ENCODE measurements at places on chromosomes 3 and 15.

DNA sequence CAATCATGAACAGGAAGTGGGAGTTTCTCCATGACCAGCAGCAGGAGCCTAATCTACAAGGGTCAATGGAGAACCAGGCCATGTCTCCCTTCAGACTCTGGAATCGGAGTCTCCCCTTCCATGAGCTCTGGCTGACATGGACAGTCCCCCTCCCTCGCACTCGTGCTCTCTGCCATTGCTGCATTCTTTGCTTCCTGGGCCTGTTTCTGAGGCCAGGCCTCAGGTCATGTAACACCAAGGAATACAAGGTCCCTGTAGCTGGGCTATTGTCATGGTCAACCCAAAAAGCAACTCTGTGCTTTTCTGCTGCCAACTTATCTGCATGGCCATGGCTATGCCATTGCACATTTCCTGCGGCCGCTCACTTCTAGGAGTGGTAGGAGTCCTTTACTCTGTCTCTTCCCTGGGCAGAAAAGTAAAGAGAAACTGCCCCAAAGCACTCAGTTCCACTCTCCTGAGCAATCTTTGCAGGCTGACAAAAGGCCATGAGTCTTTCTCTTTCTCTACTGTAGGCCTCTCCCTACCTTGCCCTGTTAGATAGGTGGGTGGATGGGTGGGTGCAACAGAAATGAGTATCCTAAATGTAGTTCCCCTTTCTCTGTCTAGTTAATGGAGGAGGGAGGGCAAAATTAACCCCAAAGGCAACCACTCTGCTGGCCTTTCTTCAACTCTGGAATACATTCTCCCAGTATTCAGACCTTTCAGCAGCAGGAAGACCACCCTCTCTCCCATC is 40.8 kb upstream of the PROK2 start:
- no peak for DNase-seq

DNA sequence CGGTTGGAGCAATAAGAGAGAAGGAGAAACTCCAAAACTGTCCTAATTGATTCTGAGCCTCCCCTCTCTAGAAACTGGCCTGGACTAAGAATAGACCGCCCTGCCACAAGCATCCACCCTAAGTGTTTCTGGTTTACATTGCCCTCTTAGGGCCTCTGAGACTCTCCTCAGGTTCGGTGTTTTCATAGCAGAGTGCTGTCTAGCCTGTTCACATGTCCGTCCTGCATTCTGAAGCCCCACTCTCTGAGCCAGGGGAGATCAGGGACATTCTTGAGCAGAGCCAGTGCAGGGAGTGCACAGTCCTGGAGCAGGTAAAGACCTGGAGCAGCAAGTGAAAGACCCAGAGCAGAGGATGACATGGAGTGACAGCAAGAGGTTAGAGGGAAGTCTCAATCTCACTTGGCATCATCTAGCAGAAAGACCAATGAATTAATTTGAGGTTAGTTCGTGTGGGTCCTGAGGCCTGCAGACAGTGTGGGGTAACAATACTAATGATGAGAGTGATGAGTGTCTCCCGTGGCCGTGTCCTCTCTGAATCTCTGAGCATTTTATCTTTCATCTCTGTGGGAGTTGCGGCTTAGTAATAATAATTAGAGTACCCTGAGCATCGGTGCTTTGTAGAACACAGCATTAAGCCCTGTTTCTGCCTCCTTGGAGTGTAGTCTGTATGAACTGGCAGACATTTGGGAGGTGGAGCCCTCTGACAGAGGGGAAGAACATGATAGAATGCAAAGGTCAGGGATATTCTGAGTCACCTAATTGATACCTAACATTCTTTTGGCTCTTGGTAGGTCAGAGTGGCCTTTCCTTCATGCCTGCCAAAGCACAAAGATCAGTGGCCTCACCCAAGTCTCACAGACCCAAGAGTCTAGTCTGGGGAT is 24.6 kb downstream of the MAPKBP1 start:
- no peak for DNase-seq

DNA sequence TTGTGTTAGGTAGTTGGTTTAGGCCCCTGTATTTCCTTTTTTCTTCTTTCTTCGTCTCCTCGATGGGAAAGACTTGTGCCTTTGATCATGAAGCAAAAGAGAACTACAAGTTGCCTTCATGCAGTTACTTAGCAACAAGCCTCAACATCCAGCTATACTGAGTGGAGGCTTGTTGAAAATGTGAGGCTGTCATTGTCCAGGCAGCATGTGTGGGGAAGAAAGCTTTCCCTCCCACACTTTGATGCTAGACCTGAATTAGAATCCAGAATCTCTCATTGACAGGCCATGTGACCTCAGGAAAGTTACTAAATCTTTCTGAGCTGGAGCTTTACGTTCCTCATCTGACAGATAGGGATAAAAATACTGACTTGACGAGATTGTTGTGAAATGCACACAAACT is 23.7 kb downstream of the IFT122 start:
- no peak for DNase-seq

DNA sequence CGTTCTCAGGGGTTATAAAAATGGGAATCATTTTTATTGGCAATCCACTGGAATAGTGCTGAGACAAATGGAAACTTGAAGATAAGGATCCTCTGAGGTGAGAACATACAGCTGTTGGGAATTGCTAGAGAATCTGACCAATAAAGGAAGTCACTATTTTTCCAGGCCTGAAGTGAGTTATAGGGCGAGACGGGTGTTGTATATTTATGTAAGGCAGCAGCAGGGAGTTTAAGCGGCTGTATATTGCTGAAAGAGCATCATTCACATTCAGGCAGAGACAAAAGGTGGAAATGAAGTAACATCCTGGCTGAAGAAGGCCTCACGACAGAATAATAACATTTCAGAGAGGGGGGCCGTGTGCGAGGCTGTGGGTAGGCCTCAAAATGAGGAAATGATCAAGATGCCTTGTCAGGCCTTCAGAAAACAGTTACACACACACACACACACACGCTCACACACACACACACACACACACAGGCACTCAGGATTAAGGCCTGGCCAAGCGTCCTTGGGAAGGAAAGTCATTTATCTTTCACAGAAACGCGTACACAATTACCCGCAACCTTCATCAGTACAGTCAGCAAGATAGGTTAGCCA is 964.9 kb upstream of the NR2F2 start:
- DNase-seq = no peak

GRCh38 chr15:51494411-51495314 is 127.9 kb downstream of the DMXL2 start:
- DNase-seq = no peak

DNA sequence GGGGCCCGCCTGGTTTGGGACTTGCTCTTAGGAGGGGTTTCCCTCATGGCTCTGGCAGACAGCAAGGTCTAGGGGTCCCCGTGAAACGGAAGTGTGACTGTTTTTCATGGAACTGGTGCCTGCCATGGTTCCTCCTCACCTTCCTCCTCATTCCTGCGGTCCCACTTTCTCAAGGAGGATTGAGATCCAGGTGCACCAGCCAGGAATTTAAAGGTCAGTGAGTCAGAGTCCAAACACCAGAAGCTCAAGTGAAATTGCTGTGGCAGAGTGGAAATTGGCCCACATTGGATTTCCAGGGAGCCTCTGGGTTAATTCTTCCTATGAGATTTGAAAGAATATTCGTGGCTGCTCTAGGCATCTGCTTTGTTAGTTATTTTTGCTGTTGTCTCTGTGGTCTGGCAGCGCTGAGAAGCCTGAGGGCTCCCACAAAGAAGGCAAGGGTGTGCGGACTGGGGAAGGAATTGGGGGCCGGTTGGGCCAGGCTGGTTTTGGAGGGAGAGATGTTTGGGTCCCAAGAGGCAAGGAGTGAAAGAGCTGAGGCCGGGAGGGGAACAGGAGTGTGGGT is 60.4 kb upstream of the TNFAIP8L3 start:
- no peak for DNase-seq

DNA sequence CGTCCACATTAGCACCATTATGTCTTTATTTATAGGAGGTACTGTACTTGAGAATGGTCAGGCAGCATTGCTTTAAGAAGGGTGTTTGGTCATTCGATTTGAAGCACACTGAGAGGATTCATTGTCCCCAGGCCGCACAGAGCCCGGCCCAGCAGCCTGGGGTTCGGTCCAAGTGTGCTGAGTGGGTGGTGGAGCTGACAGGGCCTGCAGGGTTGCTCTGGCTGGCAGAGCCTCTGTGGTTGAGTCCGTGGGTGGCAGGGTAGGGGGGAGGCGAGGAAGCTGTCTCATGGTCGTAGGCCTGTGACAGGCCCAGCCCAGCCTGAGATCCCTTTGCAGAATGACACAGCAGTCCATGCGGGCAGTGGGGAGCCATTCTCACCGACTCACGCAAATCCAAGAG is 227.7 kb upstream of the TOPAZ1 start:
- DNase-seq = no peak

GRCh38 chr3:187926620-187927019 is 181.4 kb upstream of the BCL6 start:
- DNase-seq = no peak

DNA sequence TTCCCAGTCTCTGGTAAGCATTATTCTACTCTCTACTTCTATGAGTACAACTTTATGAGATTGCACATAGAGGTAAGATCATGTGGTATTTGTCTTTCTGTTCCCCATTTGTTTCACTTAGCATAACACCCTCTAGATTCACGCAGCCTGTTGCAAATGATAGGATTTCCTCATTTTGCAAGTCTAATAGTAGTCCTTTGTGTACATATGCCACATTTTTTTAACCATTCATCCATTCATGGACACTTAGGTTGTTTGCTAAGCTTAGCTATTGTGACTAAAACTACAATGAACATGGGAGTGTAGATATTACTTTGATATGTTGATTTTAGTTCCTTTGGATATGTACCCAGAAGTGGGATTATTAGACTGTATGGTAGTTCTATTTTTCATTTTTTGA is 717.9 kb upstream of the ALCAM start:
- DNase-seq = no peak

DNA sequence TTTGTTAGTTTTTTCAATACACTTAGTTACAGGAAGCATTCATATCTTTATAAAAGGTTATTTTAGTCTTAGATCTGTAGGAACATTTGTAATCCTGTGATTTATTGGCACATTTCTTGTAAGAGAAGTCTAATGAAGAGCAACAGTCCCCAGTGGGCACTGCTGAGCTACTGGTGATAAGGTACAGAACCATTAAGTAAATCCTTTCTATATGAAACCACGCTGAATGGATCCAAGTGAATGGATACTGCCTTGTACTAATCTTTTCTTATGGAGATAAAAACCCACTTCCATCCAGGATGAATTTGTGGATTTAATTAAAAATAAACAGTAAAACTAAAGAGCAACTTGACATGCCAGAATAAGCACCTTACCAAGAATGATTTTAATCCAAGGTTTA is 64.0 kb downstream of the SHQ1 start:
- DNase-seq = no peak

DNA sequence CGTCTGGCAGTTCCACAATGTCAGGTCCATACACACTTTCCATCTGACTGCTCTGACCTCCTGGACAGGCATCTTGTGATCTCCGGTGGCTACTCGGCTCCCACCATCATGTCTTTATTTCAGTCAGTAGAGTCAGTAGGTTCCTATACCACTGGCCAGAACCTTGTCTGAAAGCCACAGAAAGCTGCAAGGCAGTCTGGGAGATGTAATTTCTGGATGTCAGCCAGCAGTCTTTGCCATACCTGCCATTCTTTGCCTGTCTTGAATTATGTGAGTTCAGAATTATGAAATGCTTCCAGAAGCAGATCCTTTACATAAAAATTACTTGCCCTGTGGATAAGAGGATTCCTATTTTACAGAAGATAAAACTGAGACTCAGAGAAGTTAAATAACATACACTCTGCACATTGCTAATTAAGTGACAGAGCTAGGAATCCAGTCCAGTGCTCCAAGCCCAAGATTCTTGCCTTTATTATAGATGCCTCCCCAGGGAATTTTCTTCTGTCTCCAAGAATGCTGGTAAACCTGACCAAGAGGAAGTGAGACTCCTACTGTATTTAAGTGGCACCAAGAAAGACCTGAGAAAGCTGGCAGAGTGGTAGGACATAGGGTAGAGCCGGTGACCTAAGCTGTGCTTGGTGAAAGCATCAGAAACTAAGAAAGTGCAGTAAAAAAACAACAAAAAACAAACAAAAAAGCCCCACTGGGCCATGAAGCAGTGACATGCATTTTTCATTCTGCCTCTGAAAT is 75.6 kb downstream of the IQCH start:
- DNase-seq = no peak

Measured in activated gamma-delta T cell treated with Interleukin-2 at 50 U/mL for 16 hours (primary cell).